Stimulated activated CD4-positive, alpha-beta T cell treated with anti-CD3 and anti-CD28 coated beads, Interleukin-2, amount 100 ng/mL, for 24 hours (primary cell): ENCODE measurements at places on chromosomes 11 and 22.
A peak's percentile ranks its signal among the peaks of the same experiment; 100 is the strongest.

DNA sequence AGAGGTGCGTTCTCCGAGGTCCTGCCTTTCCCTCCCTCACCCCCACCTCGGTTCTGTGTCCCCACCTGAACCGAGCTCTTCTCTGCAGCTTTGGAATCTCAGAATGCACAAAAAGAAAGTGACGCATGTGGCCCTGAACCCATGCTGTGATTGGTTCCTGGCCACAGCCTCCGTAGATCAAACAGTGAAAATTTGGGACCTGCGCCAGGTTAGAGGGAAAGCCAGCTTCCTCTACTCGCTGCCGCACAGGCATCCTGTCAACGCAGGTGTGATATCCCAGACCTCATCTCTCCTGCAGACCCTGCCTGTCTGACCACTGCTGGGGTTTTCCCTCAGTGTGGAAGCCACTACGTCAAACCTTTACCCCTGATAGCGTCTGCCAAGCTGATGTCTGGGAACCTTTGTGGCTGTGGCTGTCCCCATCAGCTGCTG, 13.9 kb downstream of the ACP2 start:
- DNase-seq: peak; percentile 44

DNA sequence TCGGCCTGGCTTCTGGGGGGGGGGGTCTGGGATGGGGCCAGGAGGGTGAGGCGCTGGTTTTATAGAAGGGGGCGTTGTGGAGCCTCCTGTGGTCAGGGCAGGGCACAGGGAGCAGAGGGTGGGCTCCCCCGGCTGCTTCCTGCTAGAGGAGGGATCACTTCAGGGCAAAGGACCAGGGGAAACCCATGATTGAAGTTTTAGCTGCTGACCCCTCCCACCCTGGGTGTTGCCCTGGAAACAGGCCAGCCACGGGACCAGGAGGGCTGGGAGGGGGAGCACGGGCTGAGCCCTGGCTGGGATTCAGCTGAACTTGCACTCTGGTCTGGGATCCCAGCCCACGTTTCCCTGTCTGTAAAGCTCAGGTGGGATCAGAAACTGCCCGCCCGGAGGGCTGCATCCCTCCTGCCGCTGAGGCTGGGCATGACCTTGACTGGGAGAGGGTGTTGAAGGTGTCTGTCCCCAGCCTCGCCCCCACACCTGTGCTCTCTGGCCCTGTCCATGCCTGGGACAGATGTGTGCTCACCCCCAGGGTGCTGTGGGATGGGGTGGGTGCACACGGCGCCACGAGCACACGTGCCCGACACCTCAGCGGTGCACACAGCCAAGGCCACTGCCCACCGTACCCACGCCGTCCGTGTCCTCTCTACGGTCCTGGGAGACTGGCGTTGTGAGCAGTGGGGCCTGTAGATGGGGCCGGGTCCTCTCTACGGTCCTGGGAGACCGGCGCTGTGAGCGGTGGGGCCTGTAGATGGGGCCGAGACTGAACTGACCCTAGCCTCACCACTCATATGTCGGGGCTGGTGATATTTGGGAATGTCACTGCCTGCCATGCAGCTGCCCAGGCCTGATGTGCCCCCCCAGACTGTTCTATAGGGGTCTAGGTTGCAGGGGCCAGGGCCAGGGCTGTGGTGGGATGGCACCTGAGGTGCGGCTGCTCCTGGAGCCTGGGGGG, 2.3 kb downstream of the TSPAN4 start:
- DNase-seq: no peak

GRCh38 chr11:4448995-4449394, at the start of gene OR52K2:
TSS of gene OR52K2 (plus strand) at chr11:4449295. CDS start at chr11:4449340, 45 bp downstream.
- no peak for DNase-seq

GRCh38 chr11:120196826-120197225, 14.0 kb upstream of the OAF start:
- no peak for DNase-seq

- DNase-seq: no peak
Observed at GRCh38 chr11:465896-466530, 15.9 kb downstream of the PTDSS2 start.

DNA sequence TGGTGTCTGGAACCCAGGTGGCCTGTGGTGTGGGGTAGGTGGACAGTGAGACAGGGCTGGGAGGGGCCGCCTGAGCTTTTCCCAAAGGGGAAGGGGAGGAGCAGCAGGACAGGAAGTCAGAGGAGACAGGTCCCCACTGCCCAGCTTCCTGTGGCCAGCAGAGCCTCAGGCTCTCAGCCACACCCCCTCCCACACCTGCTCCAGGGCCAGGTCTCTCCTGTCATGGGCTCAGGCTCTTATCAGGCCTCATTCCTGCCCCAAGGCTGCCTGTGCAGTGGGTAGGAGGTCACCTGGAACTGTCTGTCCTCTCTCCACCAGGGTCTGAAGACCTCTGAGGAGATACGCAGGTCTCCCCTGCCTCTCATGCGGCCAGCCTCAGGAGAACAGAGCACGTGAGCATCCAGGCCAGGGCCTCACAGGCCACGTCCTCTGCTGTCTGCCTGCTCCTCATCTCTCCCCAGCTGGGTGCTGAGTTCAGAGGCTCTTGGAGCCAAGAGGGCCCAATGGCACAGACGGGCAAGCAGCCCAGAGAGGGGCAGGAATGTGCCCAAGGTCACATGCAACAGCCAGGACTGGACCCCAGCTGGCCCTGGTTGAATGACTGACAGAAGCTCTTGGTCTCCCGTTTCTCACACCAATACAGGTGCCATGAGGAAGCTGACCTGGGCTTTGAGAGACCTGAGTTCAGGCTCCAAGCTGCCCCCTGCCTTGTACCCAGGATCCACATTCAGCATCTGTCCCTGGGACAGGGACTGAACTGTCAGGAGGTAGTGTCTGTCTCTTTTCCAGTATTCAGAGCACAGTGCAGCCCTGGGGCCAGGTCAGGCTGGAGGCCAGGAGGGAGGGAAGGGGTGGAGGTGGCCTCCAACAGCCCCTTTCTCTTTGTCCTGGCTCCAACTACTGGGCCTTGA, 16.7 kb downstream of the STARD10 start:
- DNase-seq: no peak
